ENCODE measurements at places on chromosomes 3 and 15.

DNA sequence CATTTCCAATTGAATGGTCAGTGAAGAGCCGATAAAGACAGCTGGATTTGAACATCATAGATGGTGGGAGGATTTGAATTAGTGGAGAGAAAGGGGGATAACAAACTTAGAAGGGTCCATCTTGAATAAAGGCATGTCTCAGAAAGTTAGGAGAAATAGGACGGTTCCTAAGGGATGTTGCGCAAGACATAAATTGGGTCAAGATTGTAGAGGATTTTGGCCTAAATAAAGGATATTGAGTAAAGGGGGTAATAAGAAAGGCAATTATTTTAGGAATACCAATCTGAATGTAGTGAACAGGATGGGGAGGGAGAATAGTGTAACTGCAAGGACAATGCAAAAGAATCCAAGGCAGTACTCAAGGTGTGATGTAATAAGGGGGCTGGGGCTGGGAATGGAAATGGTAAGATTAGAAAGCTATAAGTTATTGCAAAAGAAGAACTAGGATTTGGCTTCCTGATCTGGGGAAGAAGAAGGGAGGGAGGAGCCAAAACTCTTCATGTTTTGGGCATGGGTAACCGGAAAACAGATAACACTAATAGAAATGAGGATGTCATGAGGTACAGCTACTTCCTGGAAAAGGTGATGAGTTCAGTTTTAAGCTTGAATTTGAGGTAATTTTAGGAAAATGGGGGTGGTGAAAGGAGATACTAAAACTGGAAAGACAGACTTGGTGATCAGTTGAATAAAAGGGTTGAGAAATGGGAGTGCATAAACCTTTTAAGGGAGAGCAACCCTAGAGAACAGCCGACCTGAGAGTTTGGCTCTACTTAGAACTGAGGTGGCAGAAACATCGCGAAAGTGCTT, 17.3 kb upstream of the TRPC1 start:
- DNase-seq: no peak

GRCh38 chr3:160038862-160039562, 50.4 kb downstream of the IL12A start:
- DNase-seq: no peak

DNA sequence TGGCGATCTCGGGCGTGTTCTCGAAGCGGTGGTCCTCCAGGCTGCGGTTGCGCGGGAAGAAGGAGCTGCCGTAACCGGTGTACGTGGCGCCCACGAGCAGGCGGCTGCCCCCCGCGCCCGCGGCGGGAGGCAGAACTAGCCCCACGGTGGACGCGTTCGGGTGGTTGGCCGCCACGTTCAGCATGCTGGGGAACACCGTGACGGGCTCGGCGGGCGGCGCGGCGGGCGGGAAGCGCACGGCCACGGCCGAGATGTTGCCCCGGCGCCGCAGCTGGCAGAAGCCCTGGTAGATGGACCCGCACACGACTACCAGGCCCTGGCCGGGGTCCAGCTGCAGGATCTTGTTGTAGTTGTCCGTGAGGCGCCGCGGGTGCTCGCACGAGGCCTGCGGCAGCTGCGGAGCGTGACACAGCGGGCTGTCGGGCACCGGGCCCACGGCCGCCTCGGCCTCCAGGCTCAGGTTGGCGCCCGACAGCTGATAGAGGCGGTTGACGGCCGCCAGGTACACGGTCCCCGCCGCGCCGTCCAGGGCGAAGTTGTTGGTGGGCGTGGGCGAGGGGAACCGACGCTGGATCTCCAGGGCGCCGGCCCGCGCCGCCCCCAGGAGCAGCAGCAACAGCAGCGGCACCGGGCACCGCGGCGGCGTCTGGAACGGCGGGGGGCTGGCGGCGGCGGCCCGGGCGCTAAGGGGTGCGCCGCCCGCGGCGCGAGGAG, 397 bp downstream of the PLXND1 start:
- DNase-seq: peak; percentile 67

DNA sequence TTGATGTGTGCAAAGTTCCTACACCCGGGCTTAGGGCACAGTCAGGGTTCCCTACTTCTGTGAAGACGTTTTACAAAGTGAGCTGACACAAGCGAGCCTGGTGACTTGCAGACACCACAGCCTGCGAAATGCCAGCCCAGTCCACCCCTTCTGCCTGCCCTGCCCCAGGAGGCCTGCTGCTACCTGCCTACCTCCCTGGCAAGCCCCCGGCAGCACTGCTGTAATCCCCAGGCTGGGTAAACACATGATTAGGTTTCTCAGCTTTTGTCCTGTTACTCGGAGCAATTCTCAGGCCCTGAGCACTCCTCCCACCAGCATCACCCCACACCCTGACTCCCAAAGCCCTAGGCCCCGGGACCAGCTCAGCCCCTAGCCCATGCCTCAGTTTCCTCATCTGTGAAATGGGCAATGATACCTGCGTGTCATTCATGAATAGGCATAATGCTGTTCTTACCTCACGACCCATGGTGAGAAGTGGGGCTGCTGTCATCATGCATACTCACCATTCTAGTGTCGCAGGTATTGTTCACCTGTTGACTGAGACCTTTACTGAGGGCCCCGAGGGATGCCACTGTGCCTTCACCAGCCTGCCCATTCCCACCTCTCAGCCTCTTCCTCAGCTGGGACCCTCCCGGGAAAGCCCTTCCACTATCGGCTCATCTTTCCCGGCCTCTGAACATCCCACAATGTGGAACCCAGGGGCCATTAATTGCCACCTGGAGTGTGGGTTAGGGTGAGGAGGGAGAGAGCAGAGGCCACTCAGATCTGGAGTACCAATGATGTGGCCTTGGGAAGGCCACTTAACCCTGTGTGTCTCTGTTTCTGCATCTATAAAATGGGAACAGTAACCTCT, 31.5 kb upstream of the SLC6A6 start:
- no peak for DNase-seq

GRCh38 chr3:32457971-32458471, 44.6 kb downstream of the CMTM6 start:
- DNase-seq: no peak

- no peak for DNase-seq
Measured at GRCh38 chr3:115698851-115699591, 75.7 kb downstream of the GAP43 start.

- no peak for DNase-seq
Measured at GRCh38 chr3:19811689-19812088, 122.3 kb downstream of the EFHB start.
